ENCODE measurements at places on chromosomes 2 and 18.

DNA sequence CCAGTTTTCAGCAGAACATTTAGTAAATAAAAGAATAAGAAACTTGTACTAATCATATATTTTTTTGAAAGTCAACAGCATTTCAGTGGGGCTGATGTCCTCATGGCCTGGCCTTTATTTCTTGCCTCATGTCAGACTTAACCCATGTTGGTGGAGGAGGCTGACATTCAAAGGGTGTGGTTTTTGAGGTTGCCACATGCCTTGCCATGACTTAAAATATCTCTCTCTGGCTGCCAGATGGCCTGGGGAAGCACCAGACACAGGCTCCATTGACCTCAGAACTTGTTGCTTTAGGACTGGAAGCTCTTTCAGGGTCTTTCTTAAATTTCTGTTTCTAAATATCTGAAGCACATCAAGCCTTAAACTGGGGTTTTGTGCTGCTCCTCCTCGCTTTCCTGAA is 32.5 kb upstream of the CD28 start:
- peak; percentile 50 for DNase-seq

DNA sequence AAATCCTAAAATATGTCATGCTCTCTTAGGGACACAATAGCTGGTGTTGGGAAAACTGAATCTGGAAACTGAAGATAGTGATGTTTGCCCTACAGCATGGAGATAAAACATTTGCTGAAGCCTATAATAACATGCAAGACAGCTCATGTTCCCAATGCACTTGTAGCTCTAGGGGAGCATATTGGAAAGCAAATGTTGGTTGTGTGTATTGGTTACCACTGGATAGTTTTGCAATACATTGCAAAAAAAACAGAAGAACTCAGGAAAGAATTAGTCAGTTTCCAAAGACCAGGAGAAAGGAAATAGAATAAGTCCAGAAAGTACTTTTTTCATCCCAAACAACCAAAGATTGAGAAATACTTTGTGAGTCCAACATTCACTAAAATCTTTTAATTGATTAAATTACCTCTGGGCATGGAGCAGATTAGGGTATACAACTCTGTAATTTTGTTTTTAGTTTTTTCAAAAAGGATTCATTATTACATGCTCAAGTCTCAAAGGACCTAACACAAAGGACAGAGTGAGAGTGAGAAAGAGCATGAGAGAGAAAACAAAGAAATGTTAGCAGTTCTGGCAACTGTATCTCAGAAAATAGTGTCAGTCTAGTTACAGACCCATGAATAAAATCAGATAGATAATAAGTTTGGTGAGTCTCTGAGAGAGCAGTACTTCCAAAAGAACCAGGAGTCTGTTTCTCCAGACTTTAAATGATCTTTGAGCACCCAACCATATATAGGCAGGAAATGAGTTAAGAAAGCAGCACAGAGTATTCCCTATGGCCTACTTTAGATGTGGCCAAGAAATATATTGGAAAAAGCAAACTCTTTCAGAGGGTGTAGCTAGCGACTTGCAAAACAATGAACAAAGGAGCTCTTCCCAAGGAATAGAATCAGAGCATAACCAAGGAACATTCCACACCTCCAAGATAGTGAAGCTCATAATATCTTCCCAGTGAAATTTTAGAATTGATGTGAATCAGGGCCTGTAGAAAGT is 36.6 kb upstream of the COL3A1 start:
- no peak for DNase-seq

DNA sequence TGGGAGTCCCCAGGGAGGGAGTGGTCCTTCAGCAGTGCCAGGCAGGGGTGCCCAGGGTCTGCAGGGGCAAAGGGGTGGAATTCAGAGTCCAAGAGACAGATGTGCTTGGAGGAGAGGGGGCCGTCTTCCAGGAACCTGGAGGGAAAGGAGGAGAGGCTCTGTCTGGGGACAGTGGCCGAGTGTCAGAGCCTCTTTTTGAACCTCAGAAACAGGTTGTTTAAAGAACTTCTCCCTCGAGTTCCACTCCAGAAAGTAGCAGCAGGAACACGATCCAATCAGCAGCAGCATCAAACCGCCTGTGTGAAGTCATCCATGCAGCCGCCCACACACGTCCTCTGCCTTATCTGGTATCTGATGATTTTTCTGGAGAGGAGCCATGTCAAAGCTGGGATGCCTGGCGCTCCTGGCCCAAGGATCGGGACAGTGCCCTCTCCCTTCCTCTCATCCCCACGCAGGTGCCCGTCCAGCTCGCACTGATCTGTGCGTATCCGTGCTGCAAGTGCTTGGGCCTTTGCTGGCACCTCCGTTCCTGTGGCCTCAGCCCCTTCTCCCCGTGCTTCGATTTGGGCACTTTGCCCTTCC is 205.1 kb downstream of the NDUFA10 start:
- no peak for DNase-seq

GRCh38 chr2:70341477-70341765 is 39.6 kb upstream of the FAM136A start:
- no peak for DNase-seq

- DNase-seq = no peak
Measured at GRCh38 chr2:170052151-170052550, 125.8 kb upstream of the MYO3B start.

- no peak for DNase-seq
Measured at GRCh38 chr2:171225302-171225980, 64.7 kb upstream of the TLK1 start.

GRCh38 chr2:216740557-216741222 is 45.3 kb upstream of the IGFBP5 start:
- DNase-seq = no peak

- DNase-seq = no peak
Measured at GRCh38 chr2:213016166-213016983, 135.0 kb downstream of the IKZF2 start.

DNA sequence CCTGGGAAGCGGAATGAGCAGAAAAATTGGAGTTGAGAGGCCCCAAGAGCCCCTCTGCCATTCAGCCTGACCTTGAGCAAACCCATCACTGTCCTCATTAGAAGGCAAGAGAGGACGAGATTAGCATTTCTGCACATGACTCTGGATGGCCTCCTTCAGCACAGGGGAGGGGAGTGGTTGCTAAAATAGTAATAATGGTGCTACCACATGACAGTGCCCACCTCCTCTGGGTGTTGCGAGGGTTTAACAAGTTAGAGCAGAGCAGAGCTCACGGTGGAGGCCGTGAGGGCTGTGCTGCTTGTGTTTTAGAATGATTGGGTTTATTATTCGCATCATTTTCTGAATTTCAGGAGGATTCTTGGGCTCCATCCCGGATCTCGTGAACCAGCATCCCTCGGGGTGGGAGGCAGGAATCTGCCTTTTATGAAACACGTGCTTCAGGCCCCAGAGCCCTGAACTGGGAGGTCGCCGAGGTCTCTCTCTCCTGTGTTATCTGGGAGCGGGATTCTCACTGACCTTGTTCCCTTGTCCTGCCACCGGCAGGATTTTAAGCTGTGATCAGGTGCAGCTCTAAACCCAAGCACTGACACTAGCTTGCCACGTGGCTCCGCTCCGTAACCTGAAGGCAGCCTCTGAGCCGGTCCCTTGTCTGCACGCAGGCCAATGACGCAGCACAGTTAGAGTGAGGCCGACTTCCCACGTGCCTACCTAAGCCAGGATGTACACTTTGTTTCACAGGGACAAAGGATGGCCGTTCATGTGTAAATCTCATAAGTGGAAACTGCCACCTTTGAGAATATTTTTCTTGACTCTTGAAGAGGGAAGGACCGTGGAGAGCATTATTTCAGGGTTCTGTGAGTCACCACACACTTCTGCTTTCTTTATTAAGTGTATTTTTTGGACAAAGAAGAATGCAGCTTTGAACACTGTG is 142.3 kb downstream of the ACOXL start:
- DNase-seq = peak; percentile 45

- DNase-seq = no peak
Measured at GRCh38 chr2:238255151-238255551, 15.3 kb upstream of the HES6 start.

DNA sequence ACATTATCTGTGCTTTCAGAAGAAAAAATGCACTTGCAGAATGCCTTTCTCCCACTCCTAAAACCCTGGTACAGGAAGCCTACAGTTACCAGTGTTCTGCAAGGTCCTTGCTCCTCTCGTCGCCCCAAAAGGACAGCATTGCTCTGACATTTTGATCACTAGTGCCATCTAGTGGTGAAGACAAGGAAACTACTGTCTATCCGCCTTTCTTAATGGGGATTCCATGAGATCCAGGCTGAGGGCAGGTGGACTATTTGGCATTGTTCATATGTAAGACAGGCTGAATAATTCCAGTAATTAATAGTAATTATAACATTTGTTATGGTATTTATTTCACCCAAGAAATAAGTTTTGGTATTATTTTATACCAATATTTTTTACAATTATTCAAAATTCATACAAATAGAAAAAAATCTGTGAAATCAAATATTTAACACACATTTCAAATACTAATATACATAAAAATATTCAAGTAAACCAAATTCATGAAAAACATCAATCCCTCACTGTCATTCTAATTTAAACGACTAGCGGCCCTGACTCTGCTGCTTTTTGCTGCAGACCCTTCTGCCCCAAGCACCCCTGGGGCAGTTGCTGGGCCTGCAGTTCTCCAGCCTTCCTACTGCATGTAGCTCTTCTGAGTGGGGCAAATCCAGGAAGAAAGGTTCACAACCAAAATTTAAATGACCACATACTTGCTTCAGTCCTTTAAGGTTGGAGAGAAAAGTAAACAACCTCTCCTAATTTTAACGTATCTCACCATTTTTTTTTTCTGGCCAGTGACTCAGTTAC is 19.0 kb downstream of the TPGS2 start:
- DNase-seq = peak; percentile 74

DNA sequence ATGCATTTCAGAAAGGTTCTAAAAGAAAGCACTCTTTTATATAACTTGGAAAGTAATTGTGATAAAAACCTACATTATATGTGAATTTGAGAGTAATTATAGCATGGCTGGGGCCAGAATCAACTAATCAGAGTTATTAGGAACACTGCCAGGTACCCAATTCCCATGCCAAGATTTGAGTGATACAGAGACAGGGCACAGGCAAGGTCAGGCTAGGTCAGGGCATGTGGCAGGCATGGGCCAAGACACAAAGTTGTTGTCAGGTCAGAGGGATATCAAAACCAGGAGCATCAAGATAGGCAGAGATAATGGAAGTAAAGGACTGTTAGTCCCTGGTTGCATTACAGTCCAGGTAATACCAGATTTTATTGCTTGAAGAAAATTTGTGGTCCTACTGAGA is 87.4 kb downstream of the MYO3B start:
- no peak for DNase-seq

GRCh38 chr2:134117676-134118075 is 136.2 kb upstream of the MGAT5 start:
- no peak for DNase-seq

- no peak for DNase-seq
Measured at GRCh38 chr2:202911203-202911511, 316 bp downstream of the WDR12 start.

All from GM13977 (cell line).